ENCODE measurements at places on chromosomes 3 and 15.

GRCh38 chr15:82108489-82109078 is 62.8 kb upstream of the MEX3B start:
- DNase-seq: peak; percentile 72

DNA sequence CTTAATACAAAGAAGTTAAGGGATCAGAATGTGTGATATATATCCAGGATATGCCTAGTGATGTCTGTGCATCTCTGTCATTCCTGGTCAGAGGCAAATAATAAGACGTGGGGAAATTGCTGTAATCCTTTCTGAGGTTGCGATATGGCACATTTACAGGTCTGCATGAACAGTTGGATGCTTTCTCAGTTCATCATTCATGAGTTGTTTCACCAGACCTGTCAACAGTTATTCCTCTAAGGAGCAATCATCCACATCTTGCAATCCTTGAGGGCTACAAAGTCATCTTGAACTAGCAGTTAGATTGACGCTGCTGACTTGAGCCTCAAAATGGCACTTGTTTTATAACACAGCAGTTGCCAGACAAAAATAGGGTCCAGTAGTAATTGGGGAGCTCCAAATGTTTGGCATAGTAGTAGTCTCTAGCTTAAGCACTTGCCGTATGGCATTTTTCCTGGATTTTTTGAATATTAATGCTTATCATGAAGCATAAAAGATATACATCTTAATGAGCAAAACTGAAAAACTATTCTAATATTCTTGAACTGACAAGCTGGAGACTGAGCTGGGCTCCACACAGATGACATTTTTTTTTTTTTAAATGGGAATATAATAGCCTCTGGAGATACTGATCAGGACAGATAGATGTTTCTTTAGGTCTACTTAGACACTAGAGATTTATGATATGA is 761.7 kb downstream of the VGLL3 start:
- no peak for DNase-seq

GRCh38 chr3:87996882-87997281 is 61.9 kb downstream of the CGGBP1 start:
- no peak for DNase-seq

- no peak for DNase-seq
Observed at GRCh38 chr3:19632099-19633074, 301.6 kb downstream of the EFHB start.

DNA sequence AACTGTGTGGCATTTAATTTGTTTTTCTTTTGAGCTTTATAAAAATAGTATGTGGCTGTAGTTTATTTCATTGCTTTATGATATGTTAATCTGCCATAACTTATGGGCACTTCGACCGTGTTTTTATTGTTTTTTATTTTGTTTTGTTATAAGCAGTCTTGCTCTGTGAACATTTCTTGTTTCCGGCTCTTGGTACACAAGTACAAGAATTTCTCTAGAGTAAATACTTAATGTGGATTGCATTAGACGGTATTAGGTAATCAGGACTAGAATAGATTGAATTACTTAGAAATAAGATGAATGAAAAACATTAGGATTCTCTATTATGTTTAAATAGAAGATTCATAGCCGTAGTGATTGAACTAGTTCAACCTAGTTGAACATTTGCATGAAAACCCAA is 2.1 kb downstream of the ZFAND6 start:
- no peak for DNase-seq

DNA sequence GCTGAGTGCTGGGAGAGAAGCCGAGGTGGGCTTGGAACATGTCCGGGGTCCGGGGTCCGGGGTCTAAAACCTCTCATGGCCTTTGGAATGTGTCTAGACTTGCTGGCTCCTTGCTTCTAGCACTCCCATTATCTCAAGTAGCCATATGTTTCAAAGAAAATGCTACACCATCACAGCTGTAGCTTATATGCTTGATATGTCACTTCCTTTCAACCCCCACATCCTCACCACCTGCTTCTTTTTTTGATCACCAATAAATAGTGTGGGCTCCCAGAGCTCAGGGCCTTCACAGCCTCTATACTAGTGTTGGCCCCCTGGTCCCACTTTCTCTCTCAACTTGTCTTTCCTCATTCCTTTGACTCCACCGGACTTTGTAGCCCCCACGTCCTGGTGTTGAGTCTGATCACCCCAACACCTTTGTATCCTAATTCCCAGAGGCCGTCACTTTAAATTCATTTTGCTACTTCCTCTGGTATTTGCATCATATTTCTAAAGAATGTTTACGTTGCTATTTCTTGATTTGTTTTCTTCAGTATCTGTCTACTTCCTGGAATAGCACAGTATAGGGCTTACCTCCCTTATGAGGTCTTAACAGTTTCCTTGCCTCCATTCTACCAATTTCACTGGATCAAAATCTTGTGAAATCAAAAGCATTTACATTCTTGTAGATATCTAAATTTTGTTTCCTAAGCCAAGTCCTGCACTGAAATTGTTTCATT is 71.9 kb upstream of the CHRNB4 start:
- no peak for DNase-seq

GRCh38 chr15:60994963-60995475 is 234.1 kb downstream of the RORA start:
- no peak for DNase-seq

- no peak for DNase-seq
Observed at GRCh38 chr15:75727031-75727531, 14.4 kb upstream of the CSPG4 start.

GRCh38 chr3:53803124-53803815 is 42.9 kb downstream of the CHDH start:
- no peak for DNase-seq

- DNase-seq: peak; percentile 6
Observed at GRCh38 chr3:102514241-102514640, 79.4 kb downstream of the ZPLD1 start.

- DNase-seq: peak; percentile 58
Observed at GRCh38 chr3:69182588-69183316, 60.4 kb upstream of the LMOD3 start.

DNA sequence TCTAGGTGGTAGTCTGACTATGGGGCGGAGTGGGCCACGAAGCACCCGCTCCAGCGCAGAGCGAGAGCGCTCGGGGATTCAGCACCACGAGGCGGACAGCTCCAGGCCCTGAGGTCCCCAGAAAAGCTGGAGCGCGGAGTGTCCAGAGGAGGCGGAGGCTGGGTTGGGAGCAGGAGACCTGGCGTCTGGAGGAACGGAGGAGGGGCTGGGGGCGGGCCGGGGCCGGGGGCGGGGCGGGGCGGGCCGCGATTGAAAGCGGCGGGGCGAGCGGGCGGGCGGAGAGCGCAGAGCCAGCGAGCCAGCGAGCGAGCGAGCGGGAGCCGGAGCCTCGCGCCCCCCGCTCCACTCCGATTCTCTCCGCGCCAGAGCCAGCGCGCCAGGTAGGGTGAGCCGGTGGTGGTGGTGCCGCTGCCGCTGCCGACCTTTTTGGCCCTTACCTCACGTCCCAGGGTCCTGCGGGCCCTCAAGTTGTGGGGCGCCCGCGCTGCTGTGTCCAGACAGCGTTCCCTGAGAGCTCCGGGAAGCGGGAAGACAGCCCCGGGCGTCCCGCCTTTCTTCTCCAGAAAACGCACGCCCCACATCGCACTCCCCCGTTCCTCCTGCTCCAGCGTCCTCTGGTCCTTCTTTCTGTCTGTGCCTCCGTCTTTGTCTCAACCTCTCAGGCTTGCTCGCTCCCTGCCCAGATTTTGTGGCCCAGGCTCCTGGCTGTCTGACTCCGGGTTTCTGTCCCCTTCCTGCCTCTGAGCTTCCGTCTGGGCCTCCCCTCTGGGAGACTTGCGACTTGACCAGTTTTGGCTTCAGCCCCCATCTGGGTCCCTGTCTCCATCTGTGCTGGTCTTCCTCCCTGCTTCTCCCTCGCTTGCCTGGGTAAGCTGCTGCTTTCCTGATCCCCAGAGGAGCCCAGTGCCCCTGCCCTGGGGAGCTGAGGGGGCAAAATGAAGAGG is at the start of gene GRM2:
TSS of gene GRM2 (plus strand) at position 281 of the 944 bp plus-strand sequence. CDS start 1,916 bp downstream, outside the sequence.
- DNase-seq: peak; percentile 77

DNA sequence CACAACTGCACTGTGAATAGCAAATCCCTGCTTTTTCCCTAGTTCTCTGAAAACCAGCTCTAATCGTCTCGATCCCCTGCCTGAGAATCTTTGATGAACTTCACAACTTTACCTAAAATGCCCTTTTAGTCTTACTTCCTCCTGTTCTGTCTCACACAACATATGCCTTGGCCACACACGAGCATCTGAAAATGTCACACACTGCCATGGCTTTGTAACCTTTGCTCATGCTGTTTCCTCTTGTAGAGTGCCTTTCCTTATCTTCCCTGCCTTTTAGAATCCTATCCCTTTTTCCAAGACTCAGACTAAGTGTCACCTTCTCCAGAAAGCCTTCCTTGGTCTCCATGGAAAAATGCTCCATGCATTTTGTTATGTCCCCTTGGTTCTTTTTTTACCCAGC is 71.4 kb upstream of the HACD2 start:
- no peak for DNase-seq

GRCh38 chr3:67437090-67437489 is 217.3 kb downstream of the SUCLG2 start:
- DNase-seq: no peak

DNA sequence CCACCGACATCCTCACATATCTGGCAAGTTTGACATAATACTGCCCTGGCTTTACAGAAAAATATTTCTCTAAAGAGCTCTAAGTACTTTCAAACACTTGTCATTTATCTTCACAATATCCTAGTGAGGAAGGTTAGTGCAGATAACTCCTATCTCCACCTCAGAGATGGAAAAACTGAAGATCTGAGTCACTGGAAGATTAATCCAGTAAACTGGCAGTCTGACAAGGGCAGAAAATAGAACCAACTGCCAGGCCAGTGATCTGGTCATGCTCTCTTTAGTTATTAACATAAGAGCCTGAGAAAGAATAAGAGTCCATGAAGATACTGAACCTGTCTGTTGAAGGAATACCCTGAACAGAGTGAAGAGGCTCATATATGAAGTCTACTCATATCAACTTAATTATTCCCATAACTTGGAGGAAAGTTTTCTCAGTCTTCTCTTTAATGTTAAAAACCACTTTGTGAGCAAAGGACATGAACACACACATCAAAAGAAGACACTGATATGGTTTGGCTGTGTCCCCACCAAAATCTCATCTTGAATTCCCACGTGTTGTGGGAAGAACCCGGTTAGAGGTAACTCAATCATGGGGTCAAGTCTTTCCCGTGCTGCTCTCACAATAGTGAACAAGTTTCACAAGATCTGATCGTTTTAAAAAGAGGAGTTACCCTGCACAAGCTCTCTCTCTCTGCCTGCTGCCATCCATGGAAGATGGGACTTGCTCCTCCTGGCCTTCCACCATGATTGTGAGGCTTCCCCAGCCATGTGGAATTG is 61.4 kb downstream of the GOLIM4 start:
- DNase-seq: peak; percentile 8

GRCh38 chr15:36495456-36495991 is 83.9 kb upstream of the CDIN1 start:
- no peak for DNase-seq

GRCh38 chr3:9800529-9800928 is 7.6 kb downstream of the ARPC4 start:
- DNase-seq: no peak

DNA sequence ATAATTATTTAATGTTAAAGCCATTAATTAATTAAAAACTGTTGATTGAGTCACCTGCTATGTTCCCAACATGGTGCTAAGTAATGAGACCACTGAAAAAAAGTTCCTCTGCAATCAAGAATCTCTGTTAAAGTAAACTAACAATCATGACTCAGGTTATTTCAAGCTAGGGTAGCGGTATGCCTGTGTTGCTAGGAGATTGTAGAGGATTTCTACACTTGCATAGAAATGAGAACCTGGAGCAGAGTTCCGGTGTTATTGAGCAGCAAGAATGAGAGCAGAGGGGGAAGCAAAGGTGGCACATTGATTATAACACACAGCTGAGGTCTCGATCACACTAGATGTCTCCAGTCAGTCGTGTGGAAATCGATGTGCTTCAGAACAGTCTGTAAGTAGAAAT is 41.4 kb downstream of the C3orf85 start:
- no peak for DNase-seq

GRCh38 chr3:53544357-53544756 is 49.9 kb downstream of the CACNA1D start:
- DNase-seq: peak; percentile 45

DNA sequence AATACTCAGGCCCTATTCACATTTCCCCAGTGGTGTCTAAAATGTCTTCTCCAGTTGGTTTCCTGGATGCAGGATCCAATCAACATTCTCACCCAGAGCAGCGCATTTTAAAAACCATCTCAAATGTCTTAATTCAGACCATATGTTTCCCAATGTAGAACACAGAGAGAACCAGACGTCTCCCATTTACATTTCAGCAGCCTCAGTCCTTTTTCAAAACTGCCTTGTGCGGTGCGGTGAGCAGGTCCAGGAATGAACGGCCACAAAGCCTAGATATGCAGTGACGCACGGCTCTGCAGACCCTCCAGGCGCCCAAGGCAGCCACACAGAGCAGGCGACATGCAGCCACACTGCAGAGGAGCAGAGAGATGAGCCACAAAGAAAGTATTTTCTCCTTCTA is 66.1 kb upstream of the MEX3B start:
- DNase-seq: no peak

DNA sequence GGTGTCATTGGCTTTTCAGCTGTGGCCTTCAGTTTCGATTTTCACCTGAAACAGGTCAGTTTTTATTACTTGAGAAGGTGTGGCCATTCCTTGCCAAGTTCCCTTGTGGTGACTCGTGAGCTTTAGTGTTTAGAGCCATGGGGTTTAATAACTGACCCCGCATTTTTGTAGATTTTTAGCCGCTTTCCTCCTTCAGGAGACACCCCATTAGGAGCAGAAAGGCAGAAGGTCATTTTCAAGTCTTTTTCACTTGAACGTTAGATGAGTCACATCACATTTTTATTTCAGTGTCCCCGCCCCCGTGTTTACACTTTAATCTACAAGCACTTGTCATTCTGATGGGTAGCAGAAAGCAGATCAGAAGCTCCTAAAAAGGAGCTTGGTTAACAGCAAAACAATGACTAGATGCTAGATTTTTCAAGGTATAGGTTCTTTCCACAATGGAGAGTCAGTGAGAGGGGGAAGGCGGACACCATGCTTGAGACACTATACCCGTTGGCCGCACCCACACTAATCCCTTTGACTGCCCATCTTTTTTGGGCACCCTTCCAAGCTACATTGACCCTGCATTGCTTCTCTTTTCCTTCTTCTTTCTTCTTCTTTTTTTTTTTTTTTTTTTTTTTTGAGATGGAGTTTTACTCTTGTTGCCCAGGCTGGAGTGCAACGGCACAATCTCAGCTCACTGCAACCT is 132.7 kb downstream of the GHSR start:
- peak; percentile 53 for DNase-seq

GRCh38 chr15:38707802-38708671 is 143.4 kb upstream of the RASGRP1 start:
- peak; percentile 72 for DNase-seq

DNA sequence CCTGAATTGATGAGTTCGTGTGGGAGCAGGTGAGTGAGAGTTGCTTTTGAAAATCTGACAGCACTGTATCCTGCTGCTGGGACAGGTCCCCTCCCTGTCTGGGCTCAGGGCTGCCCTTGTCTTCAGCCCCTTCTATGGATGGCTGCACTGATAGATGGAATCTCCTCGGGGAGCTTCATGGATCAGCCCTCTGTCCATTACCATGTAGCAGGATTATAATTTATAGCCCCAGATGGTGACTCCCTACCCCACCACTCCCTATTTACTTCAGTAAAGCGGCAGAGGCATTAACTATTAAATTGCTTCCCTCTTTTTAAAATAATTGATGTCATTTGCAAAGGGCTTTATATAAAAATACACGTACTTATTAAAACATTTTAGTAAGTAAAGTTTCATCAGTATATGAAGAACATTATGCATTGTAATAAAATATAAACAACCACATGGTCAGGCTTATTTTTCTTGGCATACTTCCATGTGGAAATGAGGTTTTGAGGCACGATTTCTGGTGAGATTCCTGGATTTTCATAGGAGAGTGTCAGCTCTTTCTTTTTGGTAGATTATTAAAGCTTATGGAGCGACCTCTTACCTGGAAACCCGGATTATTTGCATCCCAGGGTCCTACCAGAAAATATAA is 38.5 kb downstream of the MAP3K13 start:
- DNase-seq: peak; percentile 8

All from Daoy (cell line).